ENCODE measurements at places on chromosomes 7 and 10.

GRCh38 chr10:132151286-132151950, 35.3 kb upstream of the DPYSL4 start:
- no peak for DNase-seq

DNA sequence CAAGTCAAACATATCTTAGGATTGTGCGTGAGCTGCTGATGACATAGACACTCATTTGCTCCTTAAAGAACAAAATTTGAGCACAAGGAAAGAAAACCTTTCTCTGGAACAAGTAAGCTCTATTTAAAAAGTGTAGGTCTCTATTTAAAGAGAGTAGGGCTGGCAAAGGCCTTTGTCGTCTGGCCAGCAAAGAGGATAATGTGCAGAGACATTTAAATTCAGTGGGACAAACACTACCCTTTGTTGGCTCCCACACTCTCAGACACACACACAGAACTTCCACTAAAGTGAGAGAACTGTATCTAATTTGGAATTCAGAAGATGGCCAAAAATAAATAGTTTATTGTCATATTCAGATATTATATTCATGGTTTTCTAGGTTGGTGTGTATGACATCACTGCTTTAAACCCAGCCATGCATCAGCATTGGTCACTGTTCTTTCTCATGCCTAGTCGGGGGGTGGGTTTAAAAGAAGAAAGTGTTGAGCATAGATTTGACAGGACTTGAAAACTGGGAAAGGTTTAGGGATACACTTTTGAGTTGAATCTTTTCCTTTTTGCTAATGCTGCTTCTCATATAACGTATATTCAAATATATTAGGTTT, 49.5 kb upstream of the HDAC9 start:
- DNase-seq: no peak

DNA sequence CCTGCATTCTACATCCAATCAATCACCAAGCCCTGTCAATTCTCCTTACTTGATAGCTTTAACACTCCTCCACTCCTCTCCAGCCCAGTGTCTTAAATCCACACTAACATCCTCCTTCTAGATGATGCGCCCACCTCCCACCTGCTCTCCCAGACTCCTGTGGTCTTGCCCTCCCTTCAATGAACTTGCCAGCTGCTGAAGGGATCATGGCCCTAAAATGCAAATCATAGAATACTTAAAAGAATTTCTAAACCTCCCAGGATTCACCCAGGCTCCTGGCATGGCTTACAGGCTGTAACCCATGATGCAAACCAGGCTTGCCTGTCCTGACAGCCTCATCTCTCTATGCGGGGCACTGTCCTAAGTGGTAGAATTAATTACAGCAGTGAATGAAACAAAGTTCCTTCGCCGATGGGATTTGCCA, 43.6 kb downstream of the SYPL1 start:
- DNase-seq: no peak

GRCh38 chr7:158766570-158767281, 62.1 kb upstream of the NCAPG2 start:
- no peak for DNase-seq

DNA sequence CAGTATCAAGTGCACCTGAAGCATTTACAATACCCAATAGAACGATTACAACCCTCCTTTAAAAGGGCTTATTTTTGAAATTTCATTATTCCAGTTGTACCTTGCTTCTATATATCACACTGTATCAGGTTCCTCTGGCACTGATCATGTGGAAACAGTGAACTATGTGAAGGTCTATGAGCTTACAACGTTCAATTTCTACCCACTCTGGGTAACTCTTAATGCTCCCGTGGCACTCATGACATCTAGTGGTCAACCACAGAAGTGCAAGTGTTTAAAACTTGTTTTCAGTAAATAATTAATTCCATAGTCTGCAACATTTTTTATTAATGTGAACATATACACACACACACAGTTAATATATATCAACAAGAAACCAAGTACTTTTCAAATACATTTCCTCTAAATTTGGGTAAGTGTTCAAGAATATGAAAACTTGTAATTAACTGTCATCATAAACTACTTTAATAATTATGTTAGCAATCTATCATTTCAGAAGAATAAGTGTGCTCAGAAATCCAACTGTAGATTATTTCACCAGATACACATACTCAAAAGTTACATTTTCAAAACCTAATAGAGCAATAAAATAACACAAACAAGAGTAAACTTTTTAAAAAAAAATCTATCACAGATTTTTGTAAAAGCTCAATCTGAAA, 61.0 kb downstream of the MPP7 start:
- peak; percentile 49 for DNase-seq

DNA sequence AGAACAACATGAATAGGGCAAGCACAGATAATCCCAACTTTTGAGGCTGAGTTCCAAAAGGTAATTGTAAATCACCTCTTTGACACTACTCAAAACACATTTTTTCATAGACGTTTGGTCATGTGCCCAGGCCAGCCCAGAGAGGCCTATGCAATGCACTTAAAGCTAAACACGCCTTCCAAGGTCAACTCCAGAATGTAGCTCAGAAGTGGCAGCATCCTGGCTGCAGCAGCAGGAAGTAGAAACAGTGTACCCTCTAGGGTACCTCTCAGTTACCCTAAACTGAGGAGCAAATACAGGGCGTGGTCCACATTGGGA, 58.7 kb downstream of the OSBPL3 start:
- DNase-seq: no peak

GRCh38 chr7:21425290-21425689, 2.6 kb upstream of the SP4 start:
- no peak for DNase-seq

DNA sequence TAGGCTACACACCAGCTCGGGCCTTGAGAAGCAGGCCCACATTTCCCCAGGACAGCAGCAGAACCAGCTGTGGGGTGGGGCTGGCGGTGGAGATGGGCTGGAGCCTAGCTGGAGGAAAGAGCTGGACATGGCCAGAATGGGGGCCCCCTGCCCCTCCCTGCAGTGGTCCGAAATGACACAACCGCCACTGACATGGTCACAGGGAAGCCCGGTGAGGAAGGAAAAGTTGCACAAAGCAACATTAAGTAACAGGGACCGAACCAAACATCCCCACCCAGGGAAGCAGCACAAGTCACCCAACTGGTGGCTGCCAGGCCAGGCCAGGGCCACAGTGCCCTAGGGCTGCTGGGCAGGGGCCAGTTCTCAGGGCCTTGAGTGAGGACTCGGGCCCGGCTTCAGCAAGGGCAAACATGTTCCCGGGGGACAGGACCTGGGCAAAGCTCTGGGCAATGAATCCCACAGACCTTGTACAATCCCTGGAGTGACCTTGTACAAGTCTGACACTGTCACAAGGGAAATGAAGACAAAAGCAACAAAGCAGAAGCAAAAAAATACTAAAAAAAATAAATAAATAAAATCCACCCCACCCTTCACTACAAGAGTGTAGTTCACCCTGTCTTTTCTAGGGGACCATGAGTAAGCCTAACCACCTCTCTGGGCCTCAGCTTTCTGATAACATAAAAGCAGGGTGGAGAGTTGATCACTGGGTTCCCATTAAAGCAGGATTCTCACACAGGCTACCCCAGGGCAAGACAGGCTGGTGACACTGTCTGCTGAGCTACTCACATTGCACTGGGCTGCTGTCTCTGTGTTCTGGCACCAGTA, 33.0 kb downstream of the PSAP start:
- no peak for DNase-seq

GRCh38 chr7:128357217-128357613, 4.3 kb downstream of the PRRT4 start:
- no peak for DNase-seq

GRCh38 chr10:24393201-24393600, 184.3 kb downstream of the KIAA1217 start:
- DNase-seq: no peak

- no peak for DNase-seq
These were observed 1109.8 kb upstream of the AUTS2 start for GRCh38 chr7:68488341-68489060.

DNA sequence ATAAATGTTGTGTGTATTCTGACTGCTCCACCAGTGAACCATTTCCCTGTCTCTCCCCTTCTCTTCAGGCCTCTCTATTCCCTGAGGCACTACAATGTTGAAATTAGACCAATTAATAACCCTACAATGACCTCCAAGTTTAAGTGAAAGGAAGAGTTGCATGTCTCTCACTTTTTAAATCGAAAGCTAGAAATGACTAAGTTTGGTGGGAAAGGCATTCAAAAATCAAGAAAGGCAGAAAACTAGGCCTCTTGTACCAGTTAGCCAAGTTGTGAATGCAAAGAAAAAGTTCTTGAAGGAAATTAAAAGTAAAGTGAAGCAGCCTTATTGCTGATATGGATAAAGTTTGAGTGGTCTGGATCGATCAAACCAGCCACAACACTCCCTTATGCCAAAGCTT, 198.3 kb upstream of the YAE1 start:
- no peak for DNase-seq

DNA sequence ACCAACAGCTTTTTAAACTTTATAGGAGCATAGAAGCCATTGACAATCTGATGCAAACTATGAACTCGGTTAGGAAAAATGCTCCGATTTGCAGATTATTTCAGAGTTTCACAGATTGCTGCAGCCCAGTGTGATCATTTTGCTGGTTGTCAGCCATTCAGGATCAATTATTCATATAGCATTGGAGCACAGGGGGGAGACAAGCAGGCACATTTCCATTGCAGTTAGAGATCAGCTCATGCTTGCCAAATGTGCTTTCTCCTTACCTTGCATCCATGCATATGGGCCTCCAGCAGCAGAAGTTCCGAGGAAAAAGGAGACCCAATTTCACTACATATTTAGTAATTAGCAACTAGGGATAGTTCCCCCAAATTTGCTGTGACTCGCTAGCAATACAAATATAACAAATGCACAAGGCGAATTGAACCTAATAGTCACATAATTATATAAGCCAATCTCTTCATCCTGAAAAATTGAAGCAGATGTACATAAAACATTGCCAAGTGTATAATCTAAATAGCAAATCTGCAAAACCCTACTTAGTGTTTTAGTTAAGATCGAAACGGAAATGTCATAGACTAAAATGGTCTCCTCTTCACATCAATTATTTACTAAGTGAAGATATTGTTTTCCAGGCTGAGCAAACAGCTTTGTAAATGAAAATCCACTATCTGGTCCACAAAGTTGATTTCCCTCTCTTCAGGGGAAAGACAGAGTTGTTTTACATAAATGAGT, 49.5 kb upstream of the RSU1 start:
- DNase-seq: no peak

- no peak for DNase-seq
These were observed 8.3 kb upstream of the GNAT3 start for GRCh38 chr7:80520199-80520598.

DNA sequence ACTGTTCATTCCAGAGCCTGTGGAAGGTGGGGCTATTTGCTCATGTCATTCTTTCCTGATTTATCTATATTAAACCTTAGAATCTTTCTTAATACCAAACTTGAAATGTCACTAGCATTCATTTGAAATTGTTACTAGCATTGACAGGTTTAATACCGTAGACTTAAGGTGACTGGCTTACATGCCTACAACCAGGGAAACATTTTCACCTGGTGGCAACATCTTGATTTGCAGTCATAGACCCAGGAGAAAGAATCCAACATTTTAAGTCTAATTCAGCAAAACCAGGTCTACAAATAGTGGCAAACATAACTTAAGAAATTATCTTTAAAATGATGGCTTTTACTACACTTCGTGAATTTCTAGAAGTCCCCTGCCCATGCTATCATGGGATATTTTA, 353.7 kb downstream of the HTR7 start:
- DNase-seq: no peak

DNA sequence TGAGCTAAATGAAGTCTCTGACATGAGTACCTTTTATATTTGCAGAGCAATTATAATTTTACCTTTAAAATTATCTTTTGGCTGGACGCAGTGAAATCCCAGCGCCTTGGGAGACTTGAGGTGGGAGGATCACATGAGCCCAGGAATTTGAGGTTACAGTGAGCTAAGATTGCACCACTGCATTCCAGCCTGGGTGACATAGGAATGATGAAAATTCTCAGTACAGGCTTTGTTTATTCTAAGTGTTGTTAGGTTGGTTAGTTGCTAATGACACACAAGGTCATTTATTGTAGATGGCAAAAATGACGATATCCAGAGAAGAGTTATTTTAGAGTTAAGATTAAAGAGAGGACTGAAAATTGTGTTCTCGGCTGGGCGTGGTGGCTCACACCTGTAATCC, 87.6 kb downstream of the XRCC2 start:
- DNase-seq: no peak

GRCh38 chr7:155454183-155455112, 3.5 kb upstream of the EN2 start:
- DNase-seq: no peak

DNA sequence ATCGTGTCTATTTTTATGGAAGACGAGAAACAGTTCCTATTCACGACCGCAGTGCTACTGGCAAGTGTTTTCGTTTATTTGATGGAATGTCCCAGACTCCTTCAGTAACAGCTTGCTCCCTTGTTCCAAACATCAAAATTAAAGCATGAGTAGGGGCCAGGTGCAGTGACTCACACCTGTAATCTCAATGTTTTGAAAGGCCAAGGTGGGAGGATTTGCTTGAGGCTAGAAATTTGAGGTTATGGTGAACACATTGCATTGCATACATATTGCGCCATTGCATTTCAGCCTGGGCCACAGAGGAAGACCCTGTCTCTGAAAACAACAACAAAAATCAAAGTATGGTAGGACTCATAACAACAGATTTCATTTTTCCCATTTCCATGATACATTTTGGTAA, 22.8 kb downstream of the PTTG1IP2 start:
- DNase-seq: no peak

DNA sequence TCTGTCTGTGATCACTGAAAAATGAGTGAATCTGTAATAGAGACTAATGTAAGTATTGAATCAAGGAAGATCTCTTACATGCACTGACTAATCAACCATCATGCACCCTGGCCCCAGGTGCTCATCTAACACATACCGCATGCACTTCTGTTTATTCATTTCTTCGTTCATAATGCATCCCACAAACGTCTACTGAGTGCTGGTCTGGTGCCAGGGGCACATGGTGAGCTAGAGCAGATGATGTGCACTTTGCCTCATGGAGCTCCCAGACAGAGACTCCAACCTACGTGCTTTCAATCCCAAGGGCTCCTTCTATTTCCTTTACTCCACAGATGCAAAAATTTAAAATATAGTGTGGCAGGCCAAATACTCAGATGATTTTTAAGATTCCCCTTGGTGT, 10.7 kb downstream of the C10orf90 start:
- no peak for DNase-seq

- no peak for DNase-seq
These were observed 21.8 kb downstream of the VIM start for GRCh38 chr10:17249820-17250219.

GRCh38 chr7:137881607-137882260, 35.0 kb upstream of the DGKI start:
- no peak for DNase-seq

Measured in activated CD4-positive, alpha-beta T cell treated with anti-CD3 and anti-CD28 coated beads for 48 hours (primary cell).